ENCODE measurements at places on chromosomes 12 and 14.
A peak's percentile ranks its signal among the peaks of the same experiment; 100 is the strongest.

DNA sequence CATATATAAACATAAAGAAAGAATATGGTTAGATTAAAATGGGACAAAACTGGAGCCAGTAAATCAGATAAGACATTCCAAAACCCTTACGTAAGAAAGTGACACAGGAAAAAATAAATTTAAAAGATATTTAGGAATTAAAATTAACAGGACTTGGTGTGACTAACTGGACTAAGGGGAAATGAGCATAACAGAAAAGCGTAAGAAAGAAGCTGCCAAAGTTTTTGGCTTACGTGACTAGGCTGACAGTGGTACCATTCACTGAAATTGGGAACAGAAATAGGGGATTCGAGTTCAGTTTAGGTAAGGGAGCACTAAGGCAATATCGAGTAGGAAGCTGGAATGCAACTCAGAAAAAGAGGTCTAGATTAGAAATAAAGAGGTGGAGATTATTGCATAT lies 7.8 kb downstream of the CDK17 start:
- no peak for DNase-seq

DNA sequence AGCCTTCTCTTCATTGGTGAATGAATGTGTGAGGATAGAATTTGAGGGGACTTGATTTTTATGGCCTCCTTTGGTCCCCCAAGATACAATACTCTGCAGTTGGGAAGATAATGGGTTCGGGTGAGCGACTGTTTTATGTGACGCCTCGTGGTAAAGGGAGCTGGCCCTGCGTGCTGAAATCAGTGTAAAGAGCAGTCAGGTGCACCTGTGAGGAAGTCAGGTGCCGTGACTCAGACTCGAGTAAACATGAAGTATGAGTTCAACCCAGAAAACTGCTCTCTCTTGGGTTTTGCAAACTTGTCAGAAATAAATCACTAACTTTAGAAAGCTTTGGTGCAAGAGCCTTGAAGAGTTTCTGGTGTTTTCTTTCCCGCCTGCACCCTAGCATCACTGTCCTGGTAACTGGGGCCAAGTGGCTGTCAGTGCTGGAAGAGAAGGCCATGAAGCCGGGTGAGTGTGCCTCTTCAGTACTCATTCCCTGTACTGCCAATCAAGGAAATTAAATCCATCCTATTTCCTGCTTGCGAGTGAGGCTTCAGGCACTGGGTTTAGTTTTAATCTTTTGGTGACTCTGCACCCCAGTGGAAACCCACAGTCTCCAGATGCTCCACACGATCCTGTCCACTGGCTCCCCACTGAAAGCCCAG lies 59.2 kb downstream of the AACS start:
- no peak for DNase-seq

GRCh38 chr12:76948879-76949278 lies 70.1 kb upstream of the CSRP2 start:
- no peak for DNase-seq

- no peak for DNase-seq
Observed at GRCh38 chr14:101232340-101233020, 328.8 kb upstream of the DIO3 start.

- DNase-seq = no peak
Observed at GRCh38 chr12:2649201-2650030, 145.4 kb upstream of the FKBP4 start.

GRCh38 chr12:88998421-88998820 lies 353.9 kb downstream of the DUSP6 start:
- no peak for DNase-seq

GRCh38 chr12:132151145-132151765 lies 7.0 kb downstream of the NOC4L start:
- no peak for DNase-seq

DNA sequence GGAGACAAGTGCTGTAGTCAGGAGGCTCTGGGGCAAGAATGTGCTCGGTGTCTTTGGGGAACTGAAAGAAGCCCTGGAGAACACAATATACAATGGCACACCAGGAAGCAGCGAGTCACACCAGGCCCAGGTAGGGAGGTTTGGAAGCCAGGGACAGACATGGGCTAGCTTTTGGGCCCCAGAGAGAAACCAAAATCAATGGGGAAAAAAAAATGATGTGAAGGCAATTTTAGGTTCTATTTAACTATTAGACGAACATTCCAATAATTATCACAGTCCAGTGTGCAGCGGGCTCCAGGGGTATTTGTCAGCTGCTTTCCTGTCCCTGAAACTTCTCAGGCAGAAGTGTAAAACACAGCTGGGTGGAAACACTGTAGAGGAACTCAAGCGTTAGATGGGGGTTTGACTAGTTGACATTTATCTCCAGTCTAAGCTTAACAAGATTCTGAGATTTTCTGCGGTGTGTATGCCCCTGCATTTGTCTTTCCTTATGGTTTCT lies 21.8 kb upstream of the EGLN3 start:
- no peak for DNase-seq

DNA sequence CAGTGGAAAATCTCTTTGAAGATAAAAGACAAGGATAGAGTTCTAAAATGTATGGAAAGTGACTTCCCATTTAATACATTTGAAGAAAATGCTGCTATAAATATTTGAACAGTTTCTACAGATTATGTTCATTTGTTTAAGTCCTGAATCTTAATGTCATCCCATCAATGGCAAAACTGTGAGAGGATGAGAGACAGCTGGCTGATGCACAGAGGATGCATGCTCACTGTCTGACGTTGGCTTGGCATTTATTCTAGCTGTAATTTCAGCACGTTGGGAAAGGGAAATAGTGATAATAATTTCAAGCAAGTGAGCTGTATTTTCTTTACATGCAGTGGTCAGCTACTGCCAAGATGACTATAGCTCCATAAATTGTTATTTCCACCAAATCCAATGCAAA lies 40.5 kb downstream of the PPFIA2 start:
- no peak for DNase-seq

DNA sequence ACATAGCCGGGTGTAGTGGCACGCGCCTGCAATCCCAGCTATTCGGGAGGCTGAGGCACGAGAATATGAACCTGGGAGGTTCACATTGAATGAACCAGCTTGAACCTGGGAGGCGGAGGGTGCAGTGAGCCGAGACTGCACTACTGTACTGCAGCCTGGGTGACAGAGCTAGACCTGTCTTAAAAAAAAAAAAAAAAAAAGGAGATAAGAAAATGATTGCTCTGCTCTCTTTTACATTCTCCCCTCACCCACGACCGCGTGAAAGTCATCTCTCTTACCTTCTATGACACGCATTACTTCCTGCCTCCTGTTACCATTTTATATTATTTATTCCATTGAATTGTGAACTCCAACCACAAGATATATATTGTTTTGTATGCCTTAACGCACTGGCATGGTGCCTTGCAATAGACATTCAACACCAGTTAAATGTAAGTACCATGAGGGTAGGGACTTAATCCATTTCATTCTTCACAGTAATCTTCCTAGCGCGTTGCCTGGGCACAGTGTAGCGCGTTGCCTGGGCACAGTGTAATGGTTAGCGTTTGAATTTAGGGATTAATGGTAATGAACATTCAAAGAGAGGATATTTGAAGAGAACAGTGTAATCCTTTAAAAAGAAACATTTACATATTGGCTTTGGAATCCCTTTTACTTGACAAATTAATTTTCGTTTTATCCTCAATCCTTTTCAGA lies 2.7 kb downstream of the RAP1B start:
- DNase-seq = no peak

GRCh38 chr14:20797164-20797563 lies 5.5 kb downstream of the RNASE1 start:
- DNase-seq = no peak

- DNase-seq = no peak
Observed at GRCh38 chr12:120640861-120641833, 721 bp downstream of the CABP1 start.

GRCh38 chr12:105899589-105899988 lies 239.2 kb downstream of the NUAK1 start:
- no peak for DNase-seq

- DNase-seq = no peak
Observed at GRCh38 chr12:15708396-15709076, 80.7 kb downstream of the EPS8 start.

GRCh38 chr12:9034095-9034494 lies 44.7 kb downstream of the KLRG1 start:
- DNase-seq = no peak

- peak; percentile 78 for DNase-seq
Observed at GRCh38 chr12:6962285-6963015, 8.0 kb downstream of the PHB2 start.

DNA sequence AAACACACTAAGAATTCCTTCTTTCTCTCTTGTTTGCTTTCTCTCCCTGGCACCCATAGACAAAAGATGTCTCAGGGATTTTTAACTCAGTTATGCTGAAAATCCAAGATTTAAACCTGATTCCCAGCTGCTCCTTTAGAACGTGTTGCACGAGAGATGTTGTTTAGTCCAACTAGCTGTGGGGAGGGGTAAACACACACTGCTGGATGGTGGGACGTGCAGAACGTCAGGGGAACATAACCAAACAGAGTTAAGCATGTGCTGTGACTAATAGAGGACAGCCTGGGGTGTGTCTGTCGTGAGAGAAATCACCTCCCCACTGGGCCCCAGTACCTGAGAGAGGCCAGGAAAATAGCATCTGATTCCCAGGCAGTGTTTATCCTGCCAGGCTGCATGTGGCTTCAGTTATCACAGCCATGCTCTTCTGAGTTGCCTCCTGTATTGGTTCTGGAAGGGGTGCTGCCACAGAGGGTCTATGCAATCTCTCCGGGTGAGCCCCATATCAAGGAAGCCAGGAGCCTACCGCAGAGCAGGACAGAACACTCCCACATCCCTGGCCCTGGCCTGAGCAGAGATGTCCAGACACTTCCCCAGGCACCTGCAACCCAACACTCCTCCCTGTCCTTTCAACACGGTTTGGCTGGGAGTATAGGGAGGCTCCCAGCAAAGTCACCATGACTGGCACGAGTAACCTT lies 112.7 kb upstream of the EGLN3 start:
- DNase-seq = no peak

- no peak for DNase-seq
Observed at GRCh38 chr14:45526715-45527549, 273.9 kb upstream of the MIS18BP1 start.

DNA sequence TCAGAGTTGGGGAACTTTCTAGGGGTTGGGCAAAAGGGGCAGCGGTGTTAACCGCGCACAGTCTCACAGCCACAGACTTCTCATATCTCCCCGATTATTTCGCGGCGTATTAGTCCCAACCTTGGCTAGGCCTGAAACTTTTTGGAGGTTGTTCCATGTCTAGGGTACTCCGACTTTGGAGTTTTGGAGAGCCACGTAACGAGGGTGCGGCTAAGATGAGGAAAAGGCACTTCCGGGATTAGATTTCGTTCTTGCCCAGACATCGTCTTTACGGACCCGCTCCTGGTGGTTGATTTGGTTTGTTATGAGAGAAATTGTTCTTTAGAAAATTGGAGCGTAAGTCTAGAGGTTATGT lies 513 bp downstream of the CCNK start:
- no peak for DNase-seq

GRCh38 chr12:1738446-1738845 lies 47.6 kb downstream of the ADIPOR2 start:
- DNase-seq = no peak

DNA sequence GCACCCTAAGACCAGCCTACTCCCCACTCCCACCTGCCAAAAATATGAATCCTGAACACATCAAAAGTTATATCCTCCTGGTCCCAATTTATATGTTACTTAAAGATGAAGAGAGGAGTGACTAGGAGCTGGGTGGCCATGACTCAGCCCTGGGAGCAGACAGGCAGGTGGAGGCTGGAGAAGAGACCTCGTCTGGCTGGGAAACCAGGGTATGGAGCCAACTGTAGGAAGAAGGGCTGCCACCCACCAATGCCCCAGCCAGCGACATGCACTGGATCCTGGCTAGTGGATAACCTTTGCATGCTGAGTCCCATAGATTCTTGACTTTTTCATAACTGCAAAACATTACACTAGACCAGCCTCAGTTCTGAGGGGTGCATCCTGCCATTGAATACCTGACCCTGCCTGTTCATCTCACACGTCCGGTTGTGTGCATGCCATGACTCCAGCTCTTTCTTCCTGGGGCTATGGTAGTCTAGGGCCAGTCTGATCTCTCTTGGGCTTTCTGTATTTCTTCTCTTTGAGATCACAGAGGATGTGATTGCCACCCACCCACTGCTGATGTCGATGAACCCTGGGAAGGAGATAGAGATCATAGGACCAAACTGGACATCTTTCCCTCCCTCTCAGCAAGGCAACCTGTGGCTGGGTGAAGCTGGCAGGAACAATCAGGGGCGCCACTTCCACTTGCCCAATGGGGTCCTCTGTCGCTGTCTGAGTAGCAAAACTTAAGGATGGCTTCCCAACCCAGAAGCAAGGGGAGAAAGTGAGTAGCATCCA lies 69.6 kb upstream of the DDX11 start:
- DNase-seq = no peak

DNA sequence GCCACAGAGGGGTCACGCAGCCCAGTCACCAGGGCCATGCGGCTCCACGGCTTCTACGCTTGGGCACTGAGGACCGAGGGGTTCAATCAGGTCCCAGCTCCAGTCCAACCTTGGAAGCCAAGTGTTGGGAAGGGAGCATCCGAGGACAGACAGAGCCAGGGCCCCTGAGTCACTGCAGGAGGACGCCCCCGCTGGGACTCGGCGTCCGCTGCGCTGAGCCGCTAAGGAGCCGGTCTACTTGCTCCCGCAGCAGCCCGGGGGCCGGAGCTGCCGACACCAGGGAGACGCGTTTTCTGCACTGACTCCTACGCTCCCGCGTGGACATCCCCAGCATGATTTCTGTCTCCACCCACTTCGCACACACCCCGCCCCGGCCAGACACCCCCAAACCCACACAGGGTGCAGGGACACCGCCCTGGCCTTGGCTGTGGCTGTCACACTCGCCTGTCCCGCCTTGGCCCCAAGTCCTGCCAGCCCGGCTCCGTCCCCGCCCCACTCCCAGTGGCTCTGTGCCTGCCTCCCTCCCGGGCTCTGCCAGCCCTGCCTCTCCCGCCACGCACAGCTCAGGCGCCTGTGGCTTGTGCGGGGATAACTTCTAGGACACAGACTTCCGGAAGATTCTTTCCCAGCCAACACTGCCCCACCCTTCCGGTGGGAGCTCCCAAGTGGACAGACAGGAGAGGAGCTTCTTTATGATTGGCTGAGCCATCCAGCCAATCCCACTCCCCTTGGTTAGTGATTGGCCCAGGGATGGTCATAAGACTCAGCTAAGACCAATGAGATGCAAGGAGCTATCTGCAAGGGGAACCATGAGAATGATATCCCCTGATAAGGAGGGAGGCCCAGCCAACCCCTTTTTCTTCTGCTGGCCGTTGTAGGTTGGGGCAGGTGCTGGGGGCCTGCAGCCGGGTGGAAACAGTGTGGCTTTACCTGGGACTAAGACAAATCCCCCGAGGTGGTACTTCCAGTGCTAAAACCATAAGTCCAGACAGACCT lies 118.9 kb upstream of the SFSWAP start:
- DNase-seq = no peak

- no peak for DNase-seq
Observed at GRCh38 chr12:28937196-28937595, 211.9 kb upstream of the FAR2 start.

GRCh38 chr12:5467931-5468330 lies 36.0 kb downstream of the NTF3 start:
- DNase-seq = no peak

DNA sequence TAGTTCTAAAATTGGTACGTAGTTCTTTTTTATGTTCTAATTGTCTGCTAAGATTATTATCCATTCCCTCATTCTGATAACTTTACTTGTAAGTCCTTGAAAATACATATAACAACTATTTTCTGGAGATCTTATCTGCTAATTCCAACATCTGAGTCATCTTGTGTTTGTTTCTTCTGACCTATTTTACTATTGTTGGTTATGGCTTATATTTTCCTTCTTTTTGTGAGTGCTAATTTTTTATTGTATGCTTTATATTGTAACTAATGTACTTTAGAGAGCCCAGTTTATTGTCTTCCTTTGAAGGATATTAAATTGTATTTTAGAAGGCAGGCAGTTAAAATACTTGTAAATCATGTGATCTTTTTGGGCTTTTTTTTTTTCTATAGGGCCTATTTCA lies 149.3 kb upstream of the LRFN5 start:
- no peak for DNase-seq

Measured in DMS79 (cell line).